IgD-negative memory B cell (primary cell): ENCODE measurements at places on chromosomes 13 and 19. TPM values are rescaled to one million over a fixed set of nuclear protein-coding genes. Genes with fewer than 3 reads are reported as not detected.

ADGRL1 gene
- 0.11 TPM for polyA plus RNA-seq

TNFSF9 gene
- 14.7 TPM for polyA plus RNA-seq

CCDC9 gene
- polyA plus RNA-seq, result 16.0 TPM

GPR12 gene
- polyA plus RNA-seq, result not detected

ZNF8 gene
- 0.98 TPM for polyA plus RNA-seq

IFI30 gene
- 473 TPM for polyA plus RNA-seq

COMP gene
- polyA plus RNA-seq, result not detected

ZNF208 gene
- 1.1 TPM for polyA plus RNA-seq
